Omental fat pad (tissue), 4 donors: ENCODE measurements at places on chromosomes 1 and 21. TPM values are rescaled to one million over a fixed set of nuclear protein-coding genes. Genes with fewer than 3 reads are reported as not detected.

Gene HTR6
- not detected for total RNA-seq

Gene ELOA
- total RNA-seq, result 44.1 TPM

Gene TRIM67
- total RNA-seq, result 0.32 TPM

Gene CHTOP
- total RNA-seq, result 31.4 TPM

Gene A3GALT2
- total RNA-seq, result not detected

Gene IRF6
- total RNA-seq, result 0.44 TPM

Gene ATF3
- total RNA-seq, result 229 TPM

Gene HPDL
- not detected for total RNA-seq

Gene UTP25
- total RNA-seq, result 8.8 TPM

Gene LCE2A
- not detected for total RNA-seq

DNA sequence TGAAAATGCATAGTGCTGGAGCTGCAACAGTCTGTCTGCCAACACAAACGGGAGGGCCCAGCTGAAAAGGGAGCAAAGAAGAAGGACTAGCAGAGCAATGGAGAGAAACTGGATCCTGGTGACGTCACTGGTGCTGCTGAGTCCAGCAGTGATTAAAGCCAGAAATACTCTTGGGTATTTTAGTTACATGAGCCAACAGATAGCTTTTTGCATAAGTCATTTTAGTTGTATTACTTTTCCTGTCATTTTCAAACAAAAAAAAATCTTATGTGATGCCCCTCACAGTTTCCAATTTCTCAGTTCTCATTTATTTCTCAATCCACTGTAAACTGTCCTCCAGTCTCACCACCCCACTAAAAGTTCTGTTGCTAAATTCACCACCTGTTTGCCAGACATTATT, 38.7 kb upstream of the NEK7 start:
- peak; percentile 37 for DNase-seq

DNA sequence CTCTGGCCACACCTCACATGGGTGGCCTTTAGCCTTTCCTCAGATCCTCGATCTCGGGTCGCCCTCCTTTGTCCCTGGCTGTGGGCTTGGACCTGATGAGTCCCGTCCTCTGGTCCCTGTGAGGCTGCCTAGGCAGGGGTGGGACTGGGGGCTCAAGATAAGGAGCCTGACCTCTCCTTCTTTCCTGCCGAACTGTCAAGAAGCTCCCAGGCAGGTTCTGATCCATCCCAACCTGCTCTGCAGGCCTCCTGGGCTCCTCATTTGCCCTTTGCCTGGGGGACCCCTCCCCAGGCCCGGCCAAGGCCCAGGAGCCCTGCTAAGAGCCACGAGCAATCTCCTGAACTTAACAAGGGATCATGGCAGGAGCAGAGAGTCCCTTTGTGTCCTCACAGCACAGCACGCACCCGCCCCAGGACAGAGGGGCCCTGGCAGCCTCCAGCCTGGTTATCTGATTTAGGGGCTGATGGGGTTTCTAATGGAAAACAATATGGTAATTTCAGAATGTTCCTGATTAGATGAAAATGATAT, 82.4 kb upstream of the POU3F1 start:
- DNase-seq, result no peak

- no peak for DNase-seq
Observed at GRCh38 chr1:203954788-203955552, 93.6 kb downstream of the SNRPE start.

DNA sequence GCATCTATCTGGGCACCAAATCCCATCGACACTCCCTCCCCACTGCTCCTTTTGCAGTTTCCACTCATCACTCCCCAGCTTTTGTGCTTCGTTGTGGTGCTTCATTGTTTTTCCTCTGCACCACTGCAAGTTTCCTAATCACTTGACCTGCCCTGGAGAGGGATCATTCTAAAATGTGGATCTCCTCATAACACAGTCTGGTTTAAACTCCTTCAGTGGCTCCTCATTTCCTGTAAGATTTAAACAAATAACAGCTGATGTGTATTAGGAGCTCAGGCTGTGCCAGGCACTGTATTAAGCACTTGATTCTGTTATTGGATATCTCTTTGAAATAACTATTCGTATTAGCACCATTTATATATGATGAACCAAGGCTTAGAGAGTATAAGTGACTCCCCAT, 51.3 kb downstream of the MAP10 start:
- no peak for DNase-seq

DNA sequence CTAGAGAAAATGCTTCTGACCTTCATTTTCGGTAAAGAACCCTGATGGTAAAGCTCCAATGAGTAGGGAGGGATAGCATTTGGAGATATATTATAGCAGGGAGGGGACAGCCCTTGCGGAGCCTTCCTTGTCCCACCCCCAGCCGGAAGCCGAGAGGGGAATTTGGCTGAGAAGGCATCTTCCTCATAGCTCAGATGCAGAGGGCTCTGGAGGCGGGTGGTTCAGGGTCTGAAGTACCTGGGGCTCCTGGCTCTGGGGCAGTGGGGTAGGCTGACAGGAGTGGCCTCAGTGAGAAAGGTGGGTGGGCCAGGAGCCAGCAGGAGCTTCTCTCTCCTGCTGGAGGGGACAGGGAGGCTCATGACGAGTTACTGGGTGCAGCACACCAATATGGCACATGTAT, 88.0 kb upstream of the IFFO2 start:
- DNase-seq, result no peak

GRCh38 chr1:20197329-20197791, 11.0 kb upstream of the PLA2G2C start:
- DNase-seq, result no peak

- no peak for DNase-seq
Observed at GRCh38 chr1:96989302-96989701, 267.7 kb downstream of the PTBP2 start.

- no peak for DNase-seq
Observed at GRCh38 chr1:170714938-170715337, 51.0 kb downstream of the PRRX1 start.

DNA sequence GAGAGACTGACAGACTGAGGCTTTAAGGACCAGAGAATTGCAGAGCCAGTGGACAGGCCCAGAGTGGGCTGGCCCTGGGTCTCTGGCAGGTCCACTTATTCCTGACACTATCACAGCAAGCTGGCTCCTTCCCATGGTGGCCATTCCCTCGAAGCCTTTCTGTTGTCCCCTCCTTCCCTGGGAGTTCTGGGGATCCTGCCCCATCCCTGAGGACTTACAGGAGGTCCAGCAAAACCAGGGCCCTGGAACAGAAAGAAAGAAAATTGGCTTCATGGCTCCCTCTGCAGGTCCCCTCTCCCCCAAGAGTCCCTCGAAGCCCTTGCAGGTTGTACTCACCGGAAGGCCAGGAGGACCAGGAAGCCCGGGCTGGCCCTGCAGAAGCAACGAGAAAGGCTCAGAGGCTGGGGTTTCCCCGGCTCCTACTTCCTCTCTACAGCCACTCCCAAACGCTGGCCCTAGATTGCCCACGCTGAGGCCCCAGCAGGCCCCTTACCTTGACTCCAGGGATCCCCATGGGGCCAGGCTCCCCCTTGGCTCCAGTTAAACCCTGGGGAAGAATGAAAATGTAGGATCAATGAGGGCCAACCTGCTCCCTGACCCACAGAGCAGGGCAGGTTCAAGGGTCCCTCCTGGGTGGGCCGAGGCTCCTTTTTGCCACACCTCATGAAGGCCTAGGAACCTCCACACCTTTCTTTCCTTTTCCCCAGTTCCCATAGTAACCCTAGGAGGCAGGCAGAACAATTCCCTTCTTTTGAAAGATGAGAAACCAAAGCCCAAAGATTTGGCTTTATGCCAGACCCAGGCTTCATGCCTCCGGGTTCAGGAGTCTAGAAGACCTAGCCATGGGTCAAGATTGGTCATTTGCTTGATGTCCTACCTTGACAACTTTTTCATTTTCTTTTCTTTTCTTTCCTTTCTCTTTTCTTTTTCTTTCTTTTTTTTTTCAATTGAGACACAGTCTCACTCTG, 4.6 kb downstream of the COL9A2 start:
- no peak for DNase-seq

DNA sequence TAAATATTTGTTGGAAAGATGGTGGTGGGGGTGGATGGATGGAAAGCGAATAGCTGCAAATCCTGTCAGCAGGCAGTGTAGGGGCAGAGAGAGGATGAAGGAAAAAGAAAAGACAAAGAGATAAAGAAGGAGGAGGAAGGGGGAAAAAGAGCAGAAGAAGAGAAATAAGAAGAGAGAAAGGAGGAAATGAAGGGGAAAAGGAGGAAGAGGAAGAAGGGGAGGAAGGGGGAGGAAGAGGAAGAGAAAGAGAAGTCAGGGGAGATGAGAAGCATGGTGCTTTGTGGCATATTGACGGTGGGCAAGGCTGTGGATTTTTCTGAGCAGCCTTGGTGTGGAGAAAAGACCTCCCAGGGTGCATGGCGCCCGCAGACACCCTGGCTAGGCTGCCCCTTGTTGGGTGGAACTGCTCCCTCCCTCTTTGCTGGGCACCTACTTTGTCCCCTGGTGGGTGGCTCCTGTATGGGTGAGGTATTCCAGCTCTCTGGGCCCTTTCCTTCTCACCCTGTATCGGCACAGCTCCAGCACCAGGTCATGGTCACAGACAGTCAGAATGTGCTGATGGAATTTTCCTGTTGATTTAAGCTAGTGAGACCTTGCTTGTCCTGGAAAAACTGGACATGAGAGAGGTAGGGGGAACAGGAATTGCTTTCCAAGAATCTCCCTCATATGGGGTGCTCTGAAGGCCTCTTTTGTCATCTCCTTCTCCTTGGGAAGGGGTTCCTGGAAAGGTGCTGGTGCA, 45.7 kb upstream of the TLR5 start:
- DNase-seq, result no peak

- no peak for DNase-seq
Observed at GRCh38 chr1:8847990-8848389, 30.5 kb downstream of the ENO1 start.

- DNase-seq, result no peak
Observed at GRCh38 chr1:154940651-154941194, 4.2 kb upstream of the PMVK start.

DNA sequence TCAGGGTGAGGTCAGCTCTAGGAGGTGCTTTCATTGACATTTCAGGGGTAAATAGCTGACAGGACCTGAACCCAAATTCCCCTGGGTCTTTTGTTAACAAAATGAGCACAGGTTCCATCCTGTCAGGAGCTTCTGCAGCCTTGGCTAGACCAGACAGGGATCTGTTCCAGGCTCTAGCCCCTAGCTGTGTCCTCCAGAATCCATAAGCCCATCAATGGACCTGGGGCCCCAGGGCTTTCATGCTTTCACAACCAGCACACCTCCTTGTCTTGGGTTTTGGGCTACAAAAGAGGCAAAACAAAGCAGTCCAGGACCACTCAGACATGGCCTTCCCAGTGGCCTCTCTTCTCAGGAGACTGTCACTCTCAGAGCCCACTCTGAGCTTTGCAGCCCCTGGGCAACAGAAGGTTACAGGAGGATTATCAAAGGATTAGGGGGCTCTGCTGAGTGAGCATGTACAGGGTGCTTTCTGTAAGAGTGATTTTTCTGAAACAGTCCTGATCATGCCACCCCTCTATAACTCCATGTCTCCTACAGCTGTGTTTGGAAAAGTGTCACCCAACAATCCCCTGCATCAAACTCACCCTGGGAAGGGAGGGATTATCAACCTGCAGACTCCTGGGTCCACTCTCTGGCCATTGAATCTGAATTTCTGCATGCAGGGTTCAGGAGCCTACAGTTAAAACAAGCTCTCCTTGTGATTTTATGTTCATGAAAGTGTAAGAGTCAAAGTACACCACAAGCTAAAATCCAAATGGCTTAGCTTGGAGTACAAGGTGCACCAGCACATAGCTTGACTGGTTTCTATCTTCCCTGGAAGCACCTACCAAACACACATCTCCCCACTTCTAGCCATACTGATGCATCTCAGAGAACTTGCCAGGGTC, 67.7 kb upstream of the GCLM start:
- DNase-seq, result no peak

DNA sequence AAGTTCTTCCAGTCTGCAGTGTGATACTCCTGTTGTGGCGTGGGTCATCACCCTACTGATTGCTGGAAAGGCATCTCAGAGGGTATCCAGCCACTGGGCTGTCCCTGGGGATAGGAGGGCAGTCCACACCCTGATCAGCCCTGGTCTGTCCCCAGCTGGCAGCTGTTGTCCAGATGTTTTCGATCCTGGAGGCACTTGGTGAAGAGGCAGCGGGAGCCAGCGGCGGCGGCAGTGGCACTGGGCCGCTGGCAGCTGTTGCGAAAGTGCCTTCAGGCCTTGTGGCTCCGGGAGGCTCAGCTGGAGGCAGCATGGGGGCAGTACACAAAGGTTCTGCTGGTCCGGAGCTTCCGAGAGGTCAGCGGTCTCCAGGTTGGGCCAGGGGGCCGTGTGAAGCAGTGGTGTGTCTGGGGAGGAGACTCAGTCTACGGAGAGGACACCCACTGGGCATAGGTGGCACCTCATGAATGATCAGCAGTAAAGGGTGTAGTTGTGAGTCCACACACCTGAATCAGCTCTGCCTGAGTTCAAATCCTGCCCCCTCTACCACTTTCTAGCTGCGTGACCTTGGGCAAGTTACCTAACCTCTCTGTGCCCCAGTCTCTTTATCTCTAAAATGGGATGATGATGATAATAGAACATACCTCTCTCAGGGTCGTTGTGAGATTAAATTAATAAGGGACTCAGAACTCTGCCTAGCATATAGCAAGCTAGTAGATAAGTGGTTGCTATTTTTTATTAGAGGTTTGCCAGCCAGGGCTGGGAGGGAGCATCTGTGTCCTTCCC, 6.1 kb downstream of the C1orf167 start:
- no peak for DNase-seq

- DNase-seq, result no peak
Observed at GRCh38 chr1:179743679-179744400, 749 bp downstream of the FAM163A start.

DNA sequence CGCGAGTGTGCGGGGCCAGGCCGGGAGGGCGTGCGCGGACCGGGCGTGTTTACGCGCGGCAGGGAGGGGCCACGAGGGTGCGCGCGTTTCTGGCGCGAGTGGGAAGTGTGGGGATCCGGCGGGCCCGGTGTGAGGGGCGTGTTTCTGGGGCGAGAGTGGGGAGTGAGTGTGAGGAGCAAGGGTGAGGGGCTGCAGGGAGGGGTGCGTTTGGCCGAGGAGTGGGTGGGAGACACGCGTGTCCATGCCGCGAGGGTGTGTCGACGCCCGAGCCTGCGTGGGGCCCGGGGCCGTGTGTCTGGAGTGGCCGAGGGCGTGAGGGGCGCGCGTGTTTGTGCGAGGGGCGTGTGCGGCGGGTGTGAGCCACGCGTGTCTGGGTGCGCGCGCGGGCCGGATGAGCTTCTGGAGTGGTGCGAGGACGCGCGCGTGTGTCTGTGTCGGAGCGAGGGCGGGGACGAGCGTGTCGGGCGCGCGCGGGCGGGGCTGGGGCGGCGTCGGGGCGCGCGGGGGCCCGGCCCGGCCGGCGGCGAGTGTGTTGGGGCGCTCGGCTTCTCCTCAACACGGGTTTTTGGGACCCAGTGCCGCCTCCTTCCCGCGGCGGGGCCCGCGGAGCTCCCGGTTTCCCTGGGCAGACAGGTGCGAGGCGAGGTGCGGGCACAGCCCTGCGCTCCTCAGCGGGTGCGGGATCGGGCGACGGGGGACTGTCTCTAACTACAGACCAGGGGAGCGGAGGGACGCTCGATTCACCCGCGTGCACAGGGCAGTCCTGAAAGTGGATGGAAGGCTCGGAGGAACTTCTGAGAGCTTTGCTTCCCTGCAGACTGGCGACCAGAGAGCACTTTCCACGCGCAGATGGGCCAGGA, 65.8 kb upstream of the VAMP3 start:
- no peak for DNase-seq

GRCh38 chr1:203479646-203480045, 4.0 kb downstream of the PRELP start:
- DNase-seq, result no peak
